Hematopoietic multipotent progenitor cell treated with erythropoietin and hydrocortisone succinate and interleukin-3 and kit ligand, for 8 days (in vitro differentiated cells): ENCODE measurements at places on chromosomes 4 and X.

DNA sequence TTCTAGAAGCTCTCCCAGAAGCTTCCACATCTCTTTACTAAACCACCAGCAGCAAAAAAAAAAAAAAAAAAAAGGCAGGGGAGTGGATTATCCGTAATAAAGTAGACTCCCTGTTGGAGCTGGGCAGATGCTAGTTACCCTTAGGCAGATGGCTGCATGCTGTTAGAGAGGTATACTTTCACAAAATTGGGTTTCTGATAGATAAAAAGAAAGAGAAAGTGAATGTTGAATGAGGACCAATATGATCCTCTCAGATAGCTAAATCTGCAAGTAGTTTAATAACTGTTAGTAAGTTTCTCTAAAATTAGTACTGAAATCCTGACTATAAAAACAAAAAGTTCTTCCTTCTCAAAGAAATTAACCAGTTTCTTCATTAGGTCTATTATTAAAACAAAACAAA, 195.4 kb downstream of the ANAPC10 start:
- DNase-seq, result no peak

DNA sequence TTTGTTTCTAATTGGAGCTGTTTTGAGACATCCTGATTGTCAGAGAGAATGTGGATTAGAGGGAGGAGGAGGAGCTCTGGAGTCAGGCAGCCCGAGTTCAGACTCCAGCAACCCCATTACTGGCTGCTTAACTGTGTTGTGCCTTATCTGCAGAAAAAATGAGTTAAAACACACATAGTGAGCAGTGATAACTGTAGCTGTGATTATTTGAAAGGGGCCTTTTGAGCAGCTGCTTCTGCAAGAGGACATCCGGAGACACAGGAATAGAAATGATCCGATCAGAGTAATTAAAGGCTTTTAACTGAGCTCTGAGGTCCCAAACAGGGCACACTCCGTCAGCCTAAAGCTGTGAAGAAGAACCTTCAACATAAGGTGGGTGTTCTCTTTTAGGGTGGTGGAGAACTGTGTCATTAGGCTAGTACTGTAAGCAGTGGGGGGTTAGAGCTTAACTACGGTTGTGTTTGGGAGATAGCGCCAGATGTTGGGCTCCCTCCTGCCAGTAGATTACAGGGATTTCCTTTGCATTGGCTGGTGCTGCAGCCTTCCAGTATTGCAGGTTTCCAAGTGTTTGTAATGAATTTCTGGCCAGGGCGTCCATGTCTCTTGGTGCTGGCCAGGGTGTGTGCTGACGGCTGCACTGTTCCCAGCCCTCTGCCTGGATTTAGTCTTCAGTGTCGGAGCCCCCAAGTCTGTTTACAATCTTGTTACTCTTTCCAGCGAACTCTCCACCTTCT, 24.3 kb downstream of the ADD1 start:
- DNase-seq, result peak; percentile 85

DNA sequence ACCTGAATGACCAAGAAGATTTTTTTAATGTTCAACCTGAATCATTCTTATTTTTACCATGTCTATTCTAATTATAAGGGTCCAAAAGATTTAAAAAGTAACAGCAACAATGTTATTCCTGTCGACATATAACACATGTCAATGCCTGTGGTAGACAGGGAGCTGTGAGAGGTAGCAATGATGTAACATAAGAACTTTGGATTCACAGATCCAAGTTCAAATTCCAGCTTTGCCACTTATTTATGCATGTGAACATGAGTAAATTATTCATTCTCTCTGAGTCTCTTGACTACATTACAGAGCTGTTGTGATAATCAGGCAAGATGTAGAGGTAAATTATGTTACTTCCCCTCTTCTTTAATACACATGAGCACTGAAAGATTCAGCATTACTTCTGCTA, 54.5 kb downstream of the KLHL8 start:
- no peak for DNase-seq

- no peak for DNase-seq
Observed at GRCh38 chrX:152155766-152156310, 17.5 kb upstream of the MAGEA10 start.

- DNase-seq, result peak; percentile 80
Observed at GRCh38 chr4:151362404-151363164, 37.2 kb upstream of the SH3D19 start.

DNA sequence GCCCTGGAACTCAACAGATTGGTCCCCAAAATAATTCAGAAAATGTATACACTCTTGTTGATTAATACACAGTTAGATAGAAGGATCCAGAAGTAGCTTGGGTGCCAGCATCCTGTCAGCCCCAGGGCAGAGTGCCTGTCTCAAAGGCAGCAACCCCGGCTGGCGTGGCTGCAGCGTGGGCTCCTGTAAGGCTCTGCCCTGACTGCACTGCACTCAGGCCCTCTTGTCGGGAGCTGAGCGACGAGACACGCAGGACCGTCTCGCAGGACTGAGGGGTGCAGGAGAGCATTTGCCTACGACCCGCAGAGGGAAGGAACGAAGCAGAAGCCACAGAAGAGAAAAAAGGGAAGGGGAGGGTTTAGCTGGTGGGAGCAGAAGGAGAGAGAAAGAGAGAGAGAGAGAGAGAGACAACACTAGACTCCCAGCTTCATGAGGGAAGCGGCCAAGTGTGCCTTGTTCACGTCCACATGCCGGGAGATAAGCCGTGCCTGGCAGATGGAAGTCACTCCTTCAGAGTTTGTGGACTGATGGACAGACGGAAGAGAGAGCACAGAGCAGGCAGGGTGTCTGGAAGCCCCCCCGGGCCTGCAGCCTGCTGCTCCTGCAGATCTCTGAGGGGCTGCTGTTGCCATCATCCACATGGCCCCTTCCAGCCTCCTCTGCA, 38.7 kb upstream of the HELT start:
- peak; percentile 5 for DNase-seq

GRCh38 chr4:18155067-18156041, 133.8 kb upstream of the LCORL start:
- DNase-seq, result no peak

- DNase-seq, result no peak
Observed at GRCh38 chr4:175421506-175421905, 390.6 kb downstream of the GPM6A start.

- DNase-seq, result no peak
Observed at GRCh38 chrX:120768681-120769080, 107.0 kb downstream of the CT47B1 start.

DNA sequence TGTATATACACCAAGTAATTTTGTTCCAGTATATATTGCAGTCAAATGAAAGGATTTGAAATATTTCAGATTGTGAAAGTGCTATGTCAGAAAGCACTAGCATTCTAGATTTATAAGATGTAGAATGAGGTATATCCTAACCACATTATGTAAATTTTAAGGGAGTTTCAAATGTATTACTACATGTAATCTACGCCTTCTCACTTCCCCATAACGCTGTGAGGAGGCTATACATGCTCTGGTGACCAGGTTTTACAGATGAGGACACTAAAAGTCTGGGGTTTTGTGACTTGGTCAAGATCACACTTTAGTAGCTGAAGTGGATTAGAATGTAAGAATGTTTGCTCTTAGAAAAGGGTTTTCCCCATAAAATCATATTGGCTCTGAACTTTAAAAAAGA, 8.1 kb downstream of the ENPEP start:
- no peak for DNase-seq

DNA sequence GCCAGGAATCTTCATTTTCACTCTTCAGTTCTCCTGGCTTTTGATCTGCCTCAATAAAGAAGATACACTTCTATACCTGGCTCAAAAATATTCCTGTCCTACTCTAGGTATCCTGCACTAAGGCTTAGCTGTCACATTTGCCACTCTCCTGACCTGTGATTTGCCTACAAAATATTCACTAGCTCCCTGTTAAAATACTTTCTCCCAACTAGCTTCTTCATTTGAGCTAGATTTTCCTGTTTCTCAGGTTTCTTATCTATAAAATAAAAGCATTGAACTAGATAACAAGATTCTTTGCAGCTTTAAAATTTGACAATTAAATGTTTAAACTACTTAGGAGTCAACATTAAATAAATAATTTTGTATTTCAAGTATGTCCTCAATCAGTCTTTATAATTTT, 53.2 kb downstream of the CHIC2 start:
- no peak for DNase-seq

GRCh38 chr4:958696-959337, 14.6 kb downstream of the DGKQ start:
- DNase-seq, result no peak

- DNase-seq, result peak; percentile 67
Observed at GRCh38 chr4:94304365-94304971, 38.2 kb downstream of the HPGDS start.

GRCh38 chr4:81452452-81453006, 19.2 kb downstream of the RASGEF1B start:
- DNase-seq, result no peak

DNA sequence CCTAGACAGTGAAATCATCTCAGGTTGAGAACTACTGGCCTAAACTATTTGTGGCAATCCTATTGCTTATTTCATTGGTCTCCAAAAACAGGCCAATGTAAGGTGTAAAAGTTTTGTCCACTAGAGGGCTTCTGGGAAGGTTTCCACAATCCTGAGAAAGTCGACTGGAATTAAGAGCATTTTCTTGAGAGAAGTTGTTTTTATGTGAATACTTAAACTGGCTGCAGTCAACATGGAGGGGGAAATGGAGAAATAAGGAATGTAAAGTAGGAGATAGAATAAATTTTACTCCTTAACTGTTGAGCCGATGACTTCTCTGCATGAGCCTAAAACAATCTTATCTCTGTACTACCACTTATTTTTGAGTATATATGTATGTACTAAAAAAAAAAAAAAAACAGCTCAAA, 11.0 kb upstream of the EIF4E start:
- DNase-seq, result peak; percentile 77

DNA sequence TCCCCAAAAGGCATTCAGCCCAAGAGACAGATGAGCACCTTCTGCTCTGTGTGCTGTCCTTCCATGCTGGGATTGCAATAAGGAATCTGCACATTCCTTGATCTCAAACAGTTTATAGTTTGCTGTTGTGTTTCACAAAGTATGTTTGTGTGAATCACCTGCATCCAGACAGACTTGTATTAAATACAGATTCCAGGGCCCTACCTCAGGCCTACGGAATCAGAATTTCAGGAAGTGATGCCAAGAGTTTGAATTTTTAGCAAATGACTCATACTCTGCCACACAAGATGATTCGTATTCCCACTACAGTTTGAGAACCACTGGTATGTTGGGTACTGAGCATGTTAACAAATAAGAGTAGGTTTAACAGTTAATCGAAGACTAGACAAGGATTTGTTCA, 7.0 kb downstream of the VAMP7 start:
- DNase-seq, result no peak

DNA sequence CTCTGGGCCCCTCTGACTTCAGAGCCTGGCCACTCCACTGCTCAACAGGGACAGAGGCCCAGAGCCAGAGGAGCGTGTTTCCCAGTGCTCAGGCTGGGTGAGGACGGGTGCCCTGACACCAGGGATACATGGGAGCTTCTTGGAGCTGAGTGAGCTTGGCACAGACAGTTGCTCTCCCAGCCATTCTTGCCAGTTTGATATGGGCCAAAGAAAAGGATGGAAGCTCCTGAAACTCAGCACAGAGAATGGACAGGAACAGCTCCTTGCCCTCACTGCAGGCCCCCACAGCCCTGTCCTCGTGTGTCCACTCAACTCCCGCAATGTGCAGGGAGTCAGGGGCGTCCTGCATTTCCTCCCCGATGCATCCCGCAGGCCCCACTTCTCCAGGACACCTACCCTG, 38.8 kb downstream of the NSG1 start:
- DNase-seq, result no peak

DNA sequence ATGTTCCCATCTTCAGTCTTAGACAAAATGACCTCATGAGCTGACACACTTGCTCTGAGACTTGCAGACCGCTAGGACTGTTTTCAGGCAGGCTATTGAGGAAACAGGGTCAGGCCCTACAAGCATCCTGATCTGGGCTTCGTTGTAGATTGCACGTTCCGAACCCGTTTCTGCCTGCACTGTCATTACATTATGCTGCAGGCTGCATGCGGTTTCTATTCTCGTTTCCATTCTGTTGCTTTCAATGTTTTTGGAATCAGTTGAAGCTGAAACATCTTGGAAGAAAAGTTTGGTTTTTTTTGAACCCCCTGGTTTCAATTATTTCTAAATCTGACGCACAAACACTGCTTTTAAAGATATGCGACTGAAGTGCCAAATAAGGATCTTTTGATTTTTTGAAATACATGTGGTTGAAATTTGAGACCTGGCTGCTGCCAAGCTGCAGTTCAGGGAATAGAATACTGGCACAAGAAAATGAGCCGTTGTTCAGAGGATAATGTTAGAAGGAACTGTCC, 716.1 kb upstream of the INTU start:
- no peak for DNase-seq

- DNase-seq, result peak; percentile 44
Observed at GRCh38 chrX:154717824-154718223, 33.1 kb downstream of the GAB3 start.

GRCh38 chrX:153983321-153983801, 10.8 kb downstream of the TMEM187 start:
- DNase-seq, result no peak

DNA sequence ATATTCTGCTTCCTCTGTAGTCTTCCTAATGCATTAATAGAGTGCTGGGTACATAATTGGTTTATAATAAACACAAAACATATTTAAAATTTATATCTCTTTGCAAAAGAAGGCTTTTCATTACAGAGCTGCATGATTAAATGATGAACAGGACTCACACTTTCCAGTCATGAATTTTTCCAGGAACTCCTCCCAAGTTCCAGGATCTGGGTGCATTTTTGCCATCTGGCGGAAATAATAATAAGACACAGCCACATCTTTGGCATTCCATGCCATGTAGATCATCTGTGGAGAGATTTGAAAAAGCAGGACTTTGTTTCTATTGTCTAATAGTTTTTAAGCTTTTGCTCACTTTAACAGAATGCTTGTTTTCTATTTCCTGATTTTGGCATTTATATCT, 40.2 kb upstream of the SULT1B1 start:
- no peak for DNase-seq

DNA sequence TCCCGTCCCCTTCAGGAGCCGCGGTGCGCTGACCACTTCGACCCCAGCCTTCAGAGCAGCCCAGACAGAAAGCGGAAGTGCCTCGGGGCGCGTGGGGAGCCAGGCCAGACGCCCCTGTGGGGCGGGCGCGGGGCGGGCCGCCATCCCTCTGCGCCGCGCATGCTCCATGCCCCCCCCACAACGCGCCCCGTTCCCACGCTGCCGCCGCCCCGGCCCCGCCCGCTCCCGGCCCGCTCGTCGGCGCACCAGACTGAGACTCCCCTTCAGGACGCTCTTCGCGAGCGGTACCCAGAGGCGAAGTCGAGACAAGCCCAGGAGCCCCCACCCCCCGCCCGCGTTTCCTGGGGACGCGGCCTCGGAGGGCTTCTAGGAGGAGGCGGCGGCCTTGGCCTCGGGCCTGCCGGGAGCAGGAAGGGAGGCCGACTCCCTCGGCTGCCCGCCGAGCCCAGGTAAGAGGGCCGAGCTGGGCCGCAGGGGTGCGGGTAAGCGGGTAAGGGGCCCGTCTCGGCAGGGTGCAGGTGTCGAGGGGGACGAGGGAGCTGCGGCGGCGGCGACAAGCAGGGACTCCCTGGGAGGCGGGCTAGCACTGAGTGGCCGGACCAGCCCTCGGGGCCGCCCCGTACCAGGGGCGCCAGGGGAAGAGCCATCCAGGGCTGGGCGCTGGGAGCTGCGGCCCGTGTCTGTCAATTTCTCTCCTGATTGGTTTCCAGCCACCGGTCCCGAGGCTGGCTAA, at the start of gene ZFP92:
TSS of gene ZFP92 (plus strand) at position 218 of the 733 bp plus-strand sequence. CDS start 6,851 bp downstream, outside the sequence.
- peak; percentile 1 for DNase-seq
